ENCODE measurements at places on chromosomes 3 and 15. TPM values are rescaled to one million over a fixed set of nuclear protein-coding genes. Genes with fewer than 3 reads are reported as not detected.

The DAZL gene
- total RNA-seq: not detected

The GOLGA8M gene
- 0.35 TPM for total RNA-seq

The GAP43 gene
- total RNA-seq: not detected

The CFAP92 gene
- total RNA-seq: 0.04 TPM

The VIPR1 gene
- total RNA-seq: 4.5 TPM

The ABI3BP gene
- total RNA-seq: 14.5 TPM

The NUDT16 gene
- 24.5 TPM for total RNA-seq

The ROPN1 gene
- not detected for total RNA-seq

The GABRR3 gene
- total RNA-seq: not detected

The DNAH12 gene
- 0.04 TPM for total RNA-seq

The NANOGP8 gene
- not detected for total RNA-seq

The CHMP2B gene
- total RNA-seq: 16.8 TPM

The APBA2 gene
- 42.1 TPM for total RNA-seq

The ATP13A5 gene
- not detected for total RNA-seq

The ATP2B2 gene
- total RNA-seq: not detected

The UBAP1L gene
- 0.40 TPM for total RNA-seq

The AADACL2 gene
- total RNA-seq: not detected

The C3orf38 gene
- 20.8 TPM for total RNA-seq

Measured in pulmonary artery endothelial cell (primary cell).